ENCODE measurements at places on chromosomes 6 and 20.

- DNase-seq = no peak
Measured at GRCh38 chr20:13318871-13319521, 97.9 kb downstream of the ISM1 start.

GRCh38 chr6:24899136-24899996 lies 36.4 kb downstream of the RIPOR2 start:
- no peak for DNase-seq

DNA sequence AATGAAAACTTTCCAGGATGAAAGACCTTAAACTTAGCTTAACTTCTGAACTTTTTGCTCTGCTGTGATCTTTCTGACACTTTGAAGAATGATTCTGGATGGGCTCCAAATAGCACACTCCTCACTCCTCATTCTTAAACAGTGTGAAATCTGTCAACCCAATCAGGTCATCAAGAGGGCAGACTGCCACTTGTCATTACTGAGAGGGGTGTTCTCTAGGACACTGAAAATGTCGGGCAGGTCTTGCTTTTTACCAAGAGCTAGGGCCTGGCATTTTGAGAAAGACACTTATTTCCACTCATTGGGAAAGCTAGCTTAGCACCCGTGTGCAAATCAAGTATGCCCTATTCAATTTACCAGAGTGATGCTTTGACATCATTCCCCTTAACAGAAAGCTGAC lies 122.2 kb downstream of the MTFR2 start:
- DNase-seq = no peak

DNA sequence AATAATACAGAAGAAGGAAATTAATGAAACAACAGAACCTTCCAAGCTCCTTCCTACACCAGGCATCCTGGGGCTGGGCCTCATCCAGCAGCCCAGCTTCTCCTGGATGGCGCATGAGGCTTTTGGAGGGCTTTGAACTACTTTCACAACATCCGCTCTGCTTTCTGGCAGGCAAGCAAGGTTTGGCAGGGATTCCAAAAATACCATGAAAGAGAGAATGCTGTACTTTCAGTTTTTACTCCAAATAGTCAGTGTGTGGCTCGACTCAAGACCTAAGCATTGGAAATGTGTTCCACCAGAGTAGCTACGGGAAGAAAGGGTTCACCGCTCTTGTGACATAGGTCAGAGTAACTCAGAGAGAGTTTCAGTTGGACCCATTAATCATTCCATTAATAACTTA lies 125.4 kb downstream of the OPRM1 start:
- peak; percentile 24 for DNase-seq

DNA sequence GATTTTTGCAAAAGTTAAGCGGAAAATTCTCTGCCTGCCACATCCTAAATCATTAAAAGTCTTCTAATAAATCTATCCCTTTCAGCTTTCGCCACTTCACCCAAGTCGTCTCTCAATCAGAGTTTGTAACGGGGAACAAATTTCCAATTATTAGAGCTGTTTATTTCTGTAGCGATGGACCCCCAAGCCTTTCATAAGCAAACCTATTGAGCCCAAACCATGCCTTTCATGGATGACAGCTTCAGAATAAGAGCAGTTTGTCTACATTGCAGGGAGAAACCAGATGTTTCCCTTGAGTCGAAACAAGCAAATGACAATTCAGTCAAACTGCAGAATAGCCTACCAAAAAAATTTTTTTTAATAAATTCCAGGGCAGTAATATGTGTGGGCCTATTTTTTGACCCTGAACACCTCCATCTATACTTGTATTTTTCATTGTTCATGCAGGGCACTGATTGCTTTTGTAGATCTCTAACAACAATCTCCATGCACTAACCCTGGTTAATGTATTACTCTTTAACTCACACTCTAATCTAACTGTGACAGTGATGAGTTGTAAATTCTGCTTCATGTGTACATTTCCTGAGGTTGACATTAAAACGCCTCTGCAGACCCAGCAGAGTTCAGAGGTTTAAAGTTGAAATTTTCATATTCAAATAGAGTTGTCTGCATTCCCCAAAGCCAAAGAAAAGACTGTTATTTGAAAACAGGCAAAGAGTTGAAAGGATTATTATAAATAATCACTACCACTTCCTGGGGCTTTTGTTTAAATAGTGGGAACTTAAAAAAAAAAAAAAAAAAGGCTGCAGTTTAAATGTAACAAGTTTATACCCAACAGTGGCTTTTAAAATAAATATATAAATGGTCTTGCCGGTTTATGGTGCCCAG lies 64.5 kb downstream of the ATP9A start:
- no peak for DNase-seq

DNA sequence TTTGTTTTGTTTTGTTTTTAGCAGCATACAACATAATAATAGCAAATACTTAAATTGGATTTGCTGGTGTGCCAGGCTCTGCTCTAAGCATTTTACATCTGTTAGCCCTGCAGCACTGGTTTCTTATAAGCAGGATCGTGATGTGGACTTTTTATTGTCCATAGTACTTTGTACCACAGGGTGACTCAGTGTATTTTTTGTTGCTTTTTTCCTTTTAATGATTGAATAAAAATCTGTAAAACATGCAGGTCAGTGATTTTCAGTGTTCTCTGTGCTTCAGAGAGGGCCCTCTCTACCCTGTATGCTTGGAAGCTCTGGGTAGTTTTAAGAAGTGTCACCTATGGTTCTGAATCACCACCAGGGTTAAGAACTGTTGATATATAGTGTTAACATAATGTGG lies 4.0 kb downstream of the NT5DC1 start:
- no peak for DNase-seq

GRCh38 chr6:151497905-151498304 lies 4.1 kb downstream of the CCDC170 start:
- no peak for DNase-seq

DNA sequence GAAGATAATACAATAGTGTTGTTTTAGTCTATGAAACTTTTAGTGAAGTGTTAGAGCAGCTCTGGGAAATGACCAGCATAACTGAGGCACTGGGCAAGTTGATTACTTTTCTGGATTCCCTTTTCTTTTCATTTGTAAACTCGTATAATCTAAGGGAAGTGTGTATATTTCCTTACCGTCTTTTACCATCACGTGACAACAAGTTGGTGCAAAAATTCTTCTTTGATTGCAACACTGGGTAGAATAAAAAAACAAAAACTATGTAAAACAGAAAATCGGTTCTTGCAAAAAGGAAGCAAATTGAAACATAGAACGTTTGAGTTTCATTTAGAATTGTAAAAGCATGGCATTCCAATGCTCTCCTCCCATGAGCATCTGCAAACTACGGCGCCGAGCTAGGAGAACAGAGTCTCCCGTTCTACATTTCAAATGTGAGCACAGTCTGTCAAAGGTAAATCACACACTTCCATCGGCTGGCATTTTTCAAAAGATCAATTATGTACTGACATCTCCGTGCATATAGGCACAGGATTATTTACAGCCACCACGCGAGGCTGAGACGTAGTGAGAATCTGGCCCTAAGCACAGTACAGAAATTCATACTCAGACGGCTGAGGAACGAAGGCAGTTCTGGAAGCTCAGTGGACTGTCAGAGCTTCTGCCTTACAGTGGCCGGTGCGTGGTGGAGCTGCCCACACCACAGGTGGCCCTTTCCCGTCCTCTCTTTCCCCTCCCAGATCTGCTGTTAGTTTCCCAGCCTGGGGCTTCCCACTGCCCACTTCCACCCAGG lies 314.0 kb downstream of the BMP7 start:
- DNase-seq = no peak

- DNase-seq = no peak
Measured at GRCh38 chr6:6602262-6602661, 13.7 kb downstream of the LY86 start.

- DNase-seq = no peak
Measured at GRCh38 chr20:46285072-46285471, 23.2 kb downstream of the CDH22 start.

DNA sequence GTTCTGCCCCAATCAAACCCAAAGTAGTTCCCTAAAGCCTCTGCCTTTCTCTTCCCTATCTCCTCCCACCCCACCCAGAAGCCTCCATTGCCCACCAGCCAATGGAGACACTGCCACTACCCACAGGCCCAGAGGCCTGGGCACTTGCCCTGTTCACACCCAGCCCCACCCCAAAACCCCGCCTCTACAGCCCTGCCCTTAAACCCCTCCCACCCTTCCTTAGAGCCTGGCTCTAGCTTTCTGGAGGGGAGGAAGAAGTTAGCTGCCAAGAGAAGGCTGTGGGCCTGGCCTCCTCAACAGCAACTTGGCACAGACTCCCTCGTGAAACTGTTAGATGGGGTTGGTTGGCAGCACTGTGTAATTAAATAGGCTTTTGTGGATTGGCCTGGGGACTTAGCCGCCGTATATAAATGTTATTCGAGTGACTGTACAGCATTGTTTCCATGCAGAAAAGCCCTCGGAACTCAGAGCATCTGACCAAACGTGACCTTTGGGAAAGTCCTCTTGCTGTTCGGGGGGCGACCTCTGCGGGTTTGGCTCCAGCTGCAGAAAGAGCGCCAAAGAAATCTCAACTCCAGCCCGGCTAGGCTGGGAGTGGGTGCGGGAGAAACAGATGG lies 31.4 kb downstream of the COL11A2 start:
- DNase-seq = peak; percentile 19

DNA sequence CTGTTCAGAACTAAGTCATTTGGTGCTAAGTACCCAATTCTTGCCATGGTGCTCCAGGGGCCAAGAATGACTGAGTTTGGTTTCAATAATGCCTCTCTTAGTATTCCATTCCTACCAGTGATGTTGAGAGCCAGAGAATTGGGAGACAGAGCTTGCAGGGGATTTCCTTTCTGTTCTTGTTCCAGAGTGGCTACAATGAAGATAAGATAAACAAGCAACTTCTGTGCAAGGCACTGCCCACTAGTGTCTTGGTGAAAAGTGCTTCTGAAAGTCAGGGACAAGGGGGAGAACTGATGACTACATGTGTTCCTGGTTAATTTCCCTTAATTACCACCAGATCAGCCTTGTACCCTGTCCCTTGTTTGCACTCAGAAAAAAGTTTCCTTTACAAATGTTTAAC lies 421.6 kb downstream of the BCKDHB start:
- no peak for DNase-seq

DNA sequence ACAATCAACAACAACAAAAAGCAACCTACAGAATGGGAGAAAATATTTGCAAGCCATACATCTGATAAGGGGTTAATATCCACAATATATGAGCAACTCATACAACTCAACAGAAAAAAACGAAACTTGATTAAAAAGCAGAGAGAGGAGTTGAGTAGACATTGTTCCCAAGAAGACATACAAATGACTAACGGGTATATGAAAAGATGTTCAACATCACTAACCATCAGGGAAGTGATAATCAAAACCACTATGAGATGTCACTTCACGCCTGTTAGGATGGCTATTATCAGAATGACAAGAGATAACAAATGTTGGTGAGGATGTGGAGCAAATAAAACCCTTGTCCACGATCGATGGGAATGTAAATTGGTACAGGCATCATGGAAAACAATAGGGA lies 145.9 kb downstream of the NRN1 start:
- no peak for DNase-seq

- no peak for DNase-seq
Measured at GRCh38 chr20:3221398-3222226, 12.3 kb downstream of the ITPA start.

GRCh38 chr20:37308086-37309050 lies 18.9 kb downstream of the MANBAL start:
- no peak for DNase-seq

DNA sequence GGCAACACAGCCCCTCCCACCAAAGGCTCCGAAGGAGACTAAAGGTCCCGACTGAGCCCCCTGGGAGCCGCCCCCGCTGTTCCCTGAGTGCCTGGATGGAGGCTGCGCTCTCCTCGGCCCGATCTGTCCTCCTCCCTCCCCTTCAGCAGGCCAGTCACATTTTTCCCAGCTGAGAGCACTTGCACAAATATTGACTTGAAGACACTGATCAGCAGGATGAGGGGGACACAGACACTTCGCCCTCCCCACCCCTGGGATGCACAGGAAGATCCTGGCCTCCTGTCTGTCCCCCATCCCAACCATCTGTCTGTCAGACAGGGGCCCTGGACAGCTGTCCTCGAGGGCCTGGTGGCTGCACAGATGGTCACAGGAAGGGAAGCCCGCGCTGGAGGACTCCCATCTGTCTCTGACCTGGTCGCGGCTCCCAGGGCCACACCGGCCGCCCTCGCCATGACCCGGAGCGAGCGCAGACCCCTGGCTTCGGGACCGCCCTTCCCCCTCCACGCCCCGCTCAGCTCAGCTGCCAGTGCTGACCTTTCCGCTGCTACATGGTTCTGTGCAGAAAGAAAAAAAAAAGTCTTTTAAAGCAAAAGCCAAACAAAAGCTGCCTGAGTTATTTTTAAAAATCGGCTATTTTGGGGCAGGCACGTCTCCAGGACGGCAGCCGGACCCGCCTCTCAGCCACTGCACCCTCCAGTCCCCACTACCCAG lies 11.1 kb downstream of the LAMA5 start:
- DNase-seq = no peak

- no peak for DNase-seq
Measured at GRCh38 chr20:39631557-39631956, 669.4 kb downstream of the DHX35 start.

DNA sequence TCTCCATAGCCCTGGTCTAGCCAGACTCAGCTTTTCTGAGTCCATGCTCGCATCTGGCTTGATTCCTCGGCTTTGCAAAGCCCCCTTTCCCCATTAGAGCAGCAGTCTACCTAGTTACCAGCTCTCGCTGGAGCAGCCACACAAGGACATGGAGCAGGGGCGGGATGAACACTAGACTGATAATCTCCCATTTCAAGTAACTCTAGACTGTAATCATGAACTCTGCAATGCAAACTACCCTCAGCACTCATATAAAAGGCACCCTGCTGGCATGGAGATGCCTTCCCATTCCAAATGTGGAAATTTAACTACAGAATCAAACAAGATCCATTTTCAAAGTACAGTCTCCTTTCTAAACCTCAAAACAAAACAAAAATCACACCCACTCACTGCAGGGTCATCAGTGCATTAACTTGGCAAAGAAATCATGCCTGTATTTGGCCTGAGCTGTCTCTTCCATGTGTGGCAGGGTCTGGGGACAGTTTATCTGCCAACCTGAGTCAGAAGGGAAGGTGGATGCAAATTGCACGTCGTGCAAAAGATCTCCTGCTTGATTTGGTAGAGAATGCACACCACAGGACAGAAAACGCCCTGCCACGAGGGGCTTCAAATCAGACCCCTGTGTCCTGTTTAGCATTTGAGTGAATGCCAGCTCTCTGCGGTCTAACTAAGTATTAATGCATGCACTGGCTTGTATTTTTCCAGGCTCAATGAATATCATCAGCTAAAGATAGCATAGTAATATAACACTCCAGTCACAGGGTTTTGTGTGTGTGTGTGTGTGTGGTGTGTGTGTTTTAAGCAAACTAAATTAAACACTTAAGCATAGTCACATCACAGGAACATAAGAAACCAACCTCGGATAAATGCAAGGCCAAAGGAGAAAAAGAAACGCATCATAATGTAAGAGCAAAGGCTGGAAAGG lies 85.3 kb downstream of the MYLK4 start:
- no peak for DNase-seq

- no peak for DNase-seq
Measured at GRCh38 chr6:139277161-139277560, 14.6 kb downstream of the TXLNB start.

GRCh38 chr6:18501663-18502013 lies 114.5 kb downstream of the RNF144B start:
- DNase-seq = peak; percentile 92
